ENCODE measurements at places on chromosomes 3 and 15.

DNA sequence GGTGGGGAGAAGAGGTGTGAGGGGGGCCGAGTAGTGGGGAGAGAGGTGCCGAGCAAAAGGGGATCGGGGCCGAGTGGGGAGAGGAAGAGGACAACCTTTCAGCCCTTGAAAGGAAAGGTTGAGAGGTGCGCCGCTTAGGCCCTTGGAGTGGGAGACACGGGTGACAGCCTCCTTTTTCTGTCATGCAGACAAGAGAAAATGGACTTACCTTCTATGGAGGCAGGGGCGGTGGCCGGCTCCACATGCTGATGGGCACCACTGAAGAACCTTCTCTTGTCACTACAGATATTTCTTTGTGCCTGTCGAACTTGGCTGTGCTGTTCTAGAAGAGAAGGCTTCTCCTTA lies 421 bp downstream of the KLHL18 start:
- peak; percentile 13 for DNase-seq

DNA sequence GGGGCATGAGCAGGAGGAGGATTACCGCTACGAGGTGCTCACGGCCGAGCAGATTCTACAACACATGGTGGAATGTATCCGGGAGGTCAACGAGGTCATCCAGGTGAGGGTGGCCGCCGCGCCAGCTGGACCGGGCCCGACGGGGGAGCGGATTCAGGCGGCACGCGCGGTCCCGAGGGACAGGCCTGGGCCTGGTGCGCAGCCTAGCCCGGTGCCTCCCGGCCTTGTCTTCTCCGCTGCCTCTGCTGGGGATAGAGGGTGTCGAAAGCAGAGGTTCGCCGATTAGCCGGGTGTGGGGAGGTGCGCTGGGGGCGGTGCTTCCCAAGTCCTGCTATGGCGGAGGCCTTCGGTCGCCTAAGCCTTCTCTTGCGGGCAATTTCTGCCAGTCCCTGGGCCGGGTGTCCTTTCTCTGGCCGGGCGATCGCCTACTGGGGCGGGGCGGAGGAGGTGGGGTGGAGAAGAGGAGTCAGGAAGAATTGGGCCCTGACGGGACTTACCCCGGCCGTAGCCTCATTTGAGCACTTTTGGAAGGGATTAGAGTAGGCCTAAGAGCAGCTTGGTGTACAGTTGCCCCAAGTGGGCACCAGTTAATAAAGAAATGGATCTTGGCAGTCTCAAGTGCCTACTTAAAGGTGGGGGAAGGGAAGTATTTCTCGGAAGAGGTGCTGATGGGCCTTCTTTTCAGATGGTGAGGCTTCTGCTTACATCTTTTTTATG lies 940 bp downstream of the ARIH1 start:
- DNase-seq, result peak; percentile 80

GRCh38 chr3:118963711-118964110 lies 70.9 kb downstream of the IGSF11 start:
- DNase-seq, result no peak

DNA sequence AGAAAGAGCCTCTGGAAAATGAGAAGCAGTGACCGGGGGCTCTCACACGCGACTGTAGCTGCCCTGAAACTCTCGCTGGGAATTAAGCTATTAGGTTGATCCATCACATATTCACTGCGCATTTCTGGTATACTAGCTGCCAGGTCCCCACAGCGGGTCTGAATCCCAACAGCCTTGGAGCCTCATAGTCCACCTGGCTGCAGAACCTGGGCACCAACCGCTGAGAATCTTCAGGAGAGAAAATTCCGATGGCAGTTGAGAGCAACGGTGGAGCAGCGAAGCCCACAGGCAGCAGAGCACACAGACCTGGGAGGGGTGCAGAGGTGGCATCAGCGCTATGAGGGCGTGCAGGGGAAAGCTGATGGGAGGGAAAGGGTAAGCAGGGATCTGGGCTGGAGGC lies 75.1 kb downstream of the FAM174B start:
- no peak for DNase-seq

- DNase-seq, result no peak
Observed at GRCh38 chr3:67601385-67601784, 53.0 kb downstream of the SUCLG2 start.

GRCh38 chr3:89635137-89635536 lies 527.7 kb downstream of the EPHA3 start:
- no peak for DNase-seq

GRCh38 chr3:100104817-100105413 lies 9.4 kb downstream of the FILIP1L start:
- no peak for DNase-seq

DNA sequence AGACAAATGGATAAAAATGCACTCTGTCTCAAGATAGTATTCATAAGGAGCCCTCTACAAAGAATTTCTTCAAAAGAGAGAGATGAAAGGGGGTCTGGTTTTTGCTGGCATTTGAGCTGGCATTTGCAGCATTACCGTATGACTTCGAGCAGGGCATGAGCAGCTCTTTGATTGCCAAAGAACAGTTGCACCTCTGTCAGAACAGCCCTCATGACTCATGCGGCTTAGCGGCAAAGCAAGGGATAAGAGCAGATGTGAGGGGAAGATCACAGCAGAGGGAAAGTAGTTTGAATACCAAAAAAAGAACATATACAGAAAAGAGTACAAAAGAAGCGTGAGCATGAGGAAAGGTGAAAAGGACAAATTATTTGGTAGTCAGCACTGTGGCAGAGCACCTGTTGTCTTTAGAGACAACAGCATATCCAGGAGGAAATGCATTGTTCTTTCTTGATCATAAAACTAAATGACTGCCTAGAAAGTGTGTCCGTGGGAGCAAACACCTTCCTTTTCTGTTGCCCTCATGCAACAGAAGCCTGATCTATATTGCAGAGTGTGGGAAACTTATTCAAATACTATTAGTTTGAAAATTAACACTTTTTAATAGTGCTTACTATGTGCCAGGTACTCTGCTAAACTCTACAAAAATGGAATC lies 80.5 kb upstream of the SLC24A5 start:
- peak; percentile 33 for DNase-seq

DNA sequence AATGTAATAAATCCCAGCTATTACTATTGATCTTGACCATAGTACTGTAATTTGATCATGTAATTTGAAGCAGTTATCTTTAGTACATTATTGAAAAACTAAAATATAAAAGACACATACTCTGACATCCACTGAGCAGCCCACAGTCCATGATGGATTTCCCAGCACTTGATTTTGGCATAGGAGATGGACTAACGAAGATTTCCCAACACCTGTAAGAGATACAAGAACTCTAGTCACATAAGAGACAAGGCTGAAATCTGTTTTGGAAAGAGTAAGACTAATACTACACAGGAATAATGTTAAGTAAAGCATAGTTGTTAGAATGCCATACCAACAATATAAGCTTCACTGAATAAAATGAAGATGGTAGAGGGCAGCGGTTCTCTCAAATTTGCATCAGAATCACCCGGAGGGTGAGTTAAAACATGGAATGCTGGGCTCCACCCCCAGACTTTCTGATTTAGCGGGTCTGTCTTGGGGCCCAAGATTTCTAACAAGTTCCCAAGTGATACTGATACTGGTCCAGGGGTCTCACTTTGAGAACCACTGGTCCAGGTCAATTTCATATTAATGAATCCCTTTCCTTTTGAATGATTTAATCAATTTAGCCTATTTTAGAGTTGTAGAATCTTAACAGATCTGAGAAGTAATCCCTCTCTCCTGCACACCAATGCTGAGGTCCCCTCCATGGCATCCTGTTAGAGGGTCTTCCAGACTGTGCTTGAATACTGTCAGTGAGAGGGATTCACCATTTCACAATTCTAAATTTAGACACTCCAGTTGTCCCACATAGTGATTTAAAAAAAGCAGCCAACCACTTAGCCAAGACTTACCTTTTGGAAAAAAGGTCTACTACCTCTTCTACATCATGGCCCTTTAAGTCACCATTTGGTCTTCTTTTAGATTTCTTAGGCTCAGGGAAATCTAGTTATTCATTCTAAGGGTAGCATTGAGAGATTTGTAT lies 11.5 kb downstream of the RABL3 start:
- no peak for DNase-seq

DNA sequence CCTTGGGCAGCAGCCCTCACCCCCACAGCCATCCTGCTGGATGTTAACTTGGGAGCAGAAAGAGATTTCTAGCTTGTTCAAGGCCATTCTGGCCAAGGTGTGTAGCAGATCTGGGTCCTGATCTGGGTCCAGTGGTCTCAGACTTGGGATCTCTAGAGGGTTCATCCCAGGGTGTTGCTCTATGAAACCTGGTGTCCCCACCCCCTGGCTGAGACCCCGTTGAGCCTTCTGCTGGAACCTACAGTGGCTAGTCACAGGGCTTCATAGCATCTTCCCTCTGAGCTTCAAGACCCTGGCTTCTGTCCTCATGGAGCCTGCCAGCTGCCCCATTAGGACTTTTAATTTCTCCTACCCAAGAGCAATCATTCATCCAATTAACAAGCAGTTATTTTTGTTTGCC lies 64.3 kb downstream of the EPHB1 start:
- DNase-seq, result no peak

- peak; percentile 3 for DNase-seq
Observed at GRCh38 chr3:20905210-20905805, 719.3 kb upstream of the SGO1 start.

DNA sequence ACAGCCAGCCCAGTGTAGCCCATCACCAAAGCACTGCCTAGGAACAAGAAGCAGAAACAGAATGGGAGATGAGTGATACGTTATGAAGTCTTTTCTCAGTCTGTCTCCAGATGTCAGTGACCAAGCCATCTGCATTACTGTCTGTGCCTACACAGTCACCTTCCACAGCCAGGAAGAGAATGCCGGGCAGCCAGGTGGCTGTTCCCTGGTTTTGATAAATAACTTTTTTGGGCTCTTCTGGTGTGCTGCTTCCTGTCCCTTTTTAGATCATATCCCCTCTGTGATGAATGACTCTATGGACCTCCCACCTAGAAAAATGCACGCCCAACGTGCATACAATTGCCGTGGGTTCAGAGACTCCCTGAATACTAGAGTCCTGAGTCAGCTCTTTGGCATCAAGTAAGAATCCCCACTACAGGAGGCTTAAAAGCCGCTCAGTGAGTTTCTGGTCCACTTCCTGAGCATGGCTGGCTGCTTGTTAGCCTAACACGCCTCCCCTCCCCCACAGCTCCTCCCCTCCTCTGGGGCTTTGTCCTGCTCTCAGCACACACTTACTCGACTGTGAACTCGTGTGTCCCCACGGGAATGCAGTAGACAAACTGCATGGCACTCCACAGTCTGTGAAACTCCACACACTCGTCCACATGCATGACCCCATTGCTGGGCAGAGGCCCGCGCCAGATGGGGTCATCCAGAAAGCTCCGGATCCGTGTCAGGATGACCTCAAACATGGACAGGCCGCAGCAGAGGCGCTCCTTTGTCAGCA lies 34.7 kb downstream of the NIPA2 start:
- peak; percentile 66 for DNase-seq

GRCh38 chr3:158770741-158771350 lies 31.0 kb upstream of the MFSD1 start:
- no peak for DNase-seq

DNA sequence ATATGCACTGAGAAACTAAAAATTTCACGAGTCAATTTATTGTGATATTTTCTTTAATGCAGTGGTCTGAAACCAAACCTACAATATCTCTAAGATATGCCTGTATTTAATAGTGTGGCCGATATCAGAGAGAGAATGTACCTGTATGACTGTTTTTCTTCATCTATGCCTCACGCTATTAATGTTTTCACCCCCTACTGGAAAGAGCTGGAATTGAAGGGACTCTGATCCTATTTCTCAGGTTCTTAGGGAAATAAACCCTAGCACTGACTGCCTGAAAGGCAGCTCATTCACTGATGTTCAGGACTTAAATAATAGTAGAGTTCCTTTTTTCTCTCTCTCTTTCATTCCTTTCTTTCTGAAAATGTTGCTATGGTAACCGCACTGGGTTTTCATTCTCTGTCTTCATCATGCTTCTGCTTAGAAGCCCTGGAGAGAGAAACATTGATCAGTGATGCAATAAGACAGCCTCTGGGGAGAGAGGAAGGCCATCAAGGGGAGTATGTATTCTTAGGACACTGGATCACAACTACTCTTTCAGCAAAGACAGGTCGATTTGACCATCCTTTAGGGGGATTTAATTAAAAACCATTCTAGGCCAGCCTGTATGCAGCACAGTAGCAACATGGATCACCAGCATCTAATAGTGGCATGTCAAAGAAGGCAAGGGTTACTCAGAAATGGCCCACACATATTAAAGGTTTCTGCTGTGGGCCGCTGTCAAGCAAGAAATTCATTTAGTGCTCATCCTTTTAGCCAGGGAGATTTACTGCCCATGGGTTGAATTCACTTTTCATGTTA lies 1135.7 kb downstream of the IGSF11 start:
- peak; percentile 38 for DNase-seq

- no peak for DNase-seq
Observed at GRCh38 chr3:31699309-31699953, 166.7 kb downstream of the STT3B start.

DNA sequence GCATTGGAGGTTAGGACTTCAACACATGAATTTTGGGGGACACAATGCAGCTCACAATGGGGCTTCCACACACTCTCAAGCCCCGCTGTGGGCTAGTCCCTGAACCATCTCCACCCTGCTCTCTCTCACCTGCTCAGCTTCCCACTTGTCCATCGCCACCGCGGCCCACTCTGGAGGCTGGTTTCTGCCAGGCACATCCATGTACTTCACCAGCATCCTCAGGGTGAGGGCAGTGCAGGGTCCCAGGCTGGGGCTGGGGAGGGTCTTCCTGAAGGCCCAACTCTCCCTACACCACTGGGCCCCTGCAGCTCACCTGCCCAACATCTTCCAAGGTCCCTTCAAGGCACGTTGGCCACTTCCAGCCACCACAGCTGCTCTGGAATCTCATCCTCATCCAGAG lies 46.4 kb downstream of the KLF15 start:
- no peak for DNase-seq

GRCh38 chr15:86193716-86194380 lies 114.2 kb downstream of the AGBL1 start:
- no peak for DNase-seq

GRCh38 chr15:58070801-58071418 lies 5.4 kb upstream of the ALDH1A2 start:
- DNase-seq, result peak; percentile 71

GRCh38 chr3:134652409-134652831 lies 1.6 kb upstream of the KY start:
- peak; percentile 46 for DNase-seq

GRCh38 chr3:24385012-24385615 lies 109.5 kb downstream of the THRB start:
- no peak for DNase-seq

Data from cardiac fibroblast (primary cell).